Sigmoid colon (tissue), 7 donors: ENCODE measurements at places on chromosomes 16 and 17. TPM values are rescaled to one million over a fixed set of nuclear protein-coding genes. Genes with fewer than 3 reads are reported as not detected.

DNA sequence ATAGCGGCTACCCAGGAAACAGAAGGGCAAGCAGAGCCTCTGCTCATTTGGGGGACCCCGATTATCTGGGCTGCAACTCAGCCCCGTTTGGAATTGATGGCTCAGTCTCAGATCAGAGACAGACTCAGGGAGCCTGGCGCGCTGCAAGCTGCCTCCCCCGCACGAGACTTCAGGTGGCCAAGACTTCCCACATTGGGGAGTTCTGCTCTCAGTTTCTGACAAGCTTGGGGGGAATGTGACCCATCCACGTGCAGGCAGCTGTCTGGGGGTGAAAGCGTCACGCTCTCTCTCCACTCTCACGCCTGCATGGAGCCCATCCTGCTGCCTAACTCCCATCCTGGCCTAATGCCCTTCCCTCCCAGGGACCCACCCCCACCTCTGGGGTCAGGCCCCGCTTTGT, 157.6 kb upstream of the GSE1 start:
- no peak for DNase-seq

DNA sequence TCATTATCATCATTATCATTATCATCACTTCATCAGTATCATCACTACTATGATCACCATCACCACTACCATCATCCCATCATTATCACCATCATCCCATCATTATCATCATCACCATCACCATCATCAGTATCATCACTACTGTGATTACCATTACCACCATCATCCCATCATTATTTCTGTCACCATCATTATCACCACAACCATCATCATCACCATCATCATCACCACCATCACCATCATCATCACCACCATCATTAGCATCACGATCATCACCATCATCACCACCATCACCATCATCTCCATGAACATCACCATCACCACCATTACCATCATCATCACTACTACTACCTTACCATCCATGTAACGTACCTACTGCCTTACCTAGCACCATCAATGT, 368.8 kb downstream of the SEC14L1 start:
- no peak for DNase-seq

DNA sequence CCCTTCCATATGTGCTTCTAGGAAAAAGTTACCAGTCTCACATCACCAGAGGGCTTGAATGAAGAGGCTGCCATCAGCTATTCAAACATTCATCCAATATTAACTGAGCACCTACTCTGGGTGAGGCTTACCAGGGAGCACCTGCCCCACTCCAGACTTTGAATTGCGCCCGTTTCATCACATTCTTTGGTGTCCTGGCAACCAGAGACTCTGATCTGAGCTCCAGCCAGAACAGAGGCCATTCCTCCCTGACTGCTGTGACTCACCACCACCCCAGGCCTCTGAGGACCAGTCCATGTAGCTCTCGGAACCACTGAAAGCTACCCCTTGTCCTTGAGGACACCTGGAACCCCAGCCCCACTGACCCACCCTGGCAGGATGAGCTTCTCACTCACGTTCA, at the start of gene C16orf96:
TSS of gene C16orf96 (plus strand) at position 229 of the 400 bp plus-strand sequence. CDS start at position 379, 150 bp downstream.
- DNase-seq: no peak

- no peak for DNase-seq
These were observed 86.7 kb upstream of the TOB1 start for GRCh38 chr17:50952889-50953288.

- DNase-seq: peak; percentile 66
These were observed 2.2 kb downstream of the UBALD1 start for GRCh38 chr16:4612474-4612931.

DNA sequence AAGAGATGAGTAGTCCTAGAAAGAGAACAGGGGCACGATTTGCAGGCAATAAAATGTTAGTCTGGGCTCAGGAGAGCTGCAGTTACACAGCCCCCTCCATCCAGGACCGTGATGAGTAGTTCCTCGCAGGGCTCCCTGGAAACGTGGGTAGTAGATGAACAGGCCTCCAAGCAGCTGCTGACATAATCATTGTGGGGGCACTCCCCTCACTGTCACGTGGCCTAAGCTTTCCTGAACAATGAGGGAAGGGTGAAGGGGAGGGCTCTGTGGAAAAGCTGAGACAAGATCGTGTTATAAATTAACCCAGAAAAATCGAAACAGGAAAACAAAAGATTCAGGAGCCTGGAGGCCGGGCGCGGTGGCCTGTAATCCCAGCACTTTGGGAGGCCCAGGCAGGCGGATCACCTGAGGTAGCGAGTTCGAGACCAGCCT, 1.3 kb upstream of the PER1 start:
- peak; percentile 94 for DNase-seq

GRCh38 chr16:17439580-17439979, 31.2 kb downstream of the XYLT1 start:
- DNase-seq: no peak

TP53TG3C gene
- not detected for total RNA-seq

SRL gene
- total RNA-seq: 0.83 TPM

MAPT gene
- total RNA-seq: 7.1 TPM

DNA sequence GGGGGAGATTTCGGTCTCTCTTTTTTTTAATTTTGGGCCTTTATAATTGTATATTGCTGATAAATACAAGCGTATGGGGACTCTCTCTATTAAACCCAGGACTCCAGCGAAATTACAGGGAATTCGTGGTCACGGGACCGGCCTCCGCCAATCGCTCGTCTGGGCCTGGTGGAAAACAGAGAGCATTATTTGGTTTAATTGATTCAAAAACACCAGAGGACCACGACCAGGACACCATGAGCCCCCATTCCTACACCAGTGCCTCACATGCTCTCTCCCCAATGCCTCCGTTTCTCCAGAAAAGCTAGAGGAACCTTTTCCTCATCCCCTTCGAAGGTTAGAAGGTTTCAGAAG, at the start of gene HOXB2:
TSS of gene HOXB2 (minus strand) at position 88 of the 354 bp plus-strand sequence. CDS start 198 bp downstream, outside the sequence.
- DNase-seq: no peak
